Renal cortical epithelial cell (primary cell): ENCODE measurements at places on chromosomes 3 and 15. TPM values are rescaled to one million over a fixed set of nuclear protein-coding genes. Genes with fewer than 3 reads are reported as not detected.

DNA sequence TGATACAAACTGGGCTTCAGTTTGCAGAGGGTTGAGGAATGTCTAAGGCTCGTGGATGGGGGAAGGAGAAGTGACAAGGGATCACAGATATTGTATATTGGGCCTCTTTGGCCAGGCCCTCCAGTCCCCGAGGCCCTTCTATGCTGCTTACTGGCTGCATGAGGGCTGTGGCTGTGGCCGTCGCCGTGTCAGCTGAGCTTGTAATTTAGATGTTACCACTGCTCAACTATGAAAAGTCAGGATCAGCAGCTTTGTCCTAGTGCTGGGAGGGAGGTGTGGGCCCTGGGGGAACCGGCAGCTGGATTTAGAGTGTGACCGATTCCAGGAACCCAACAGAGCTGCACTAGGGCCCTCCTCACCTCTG is 51.6 kb downstream of the CACNA1D start:
- DNase-seq: no peak

GRCh38 chr3:66404197-66404596 is 96.6 kb downstream of the LRIG1 start:
- no peak for DNase-seq

DNA sequence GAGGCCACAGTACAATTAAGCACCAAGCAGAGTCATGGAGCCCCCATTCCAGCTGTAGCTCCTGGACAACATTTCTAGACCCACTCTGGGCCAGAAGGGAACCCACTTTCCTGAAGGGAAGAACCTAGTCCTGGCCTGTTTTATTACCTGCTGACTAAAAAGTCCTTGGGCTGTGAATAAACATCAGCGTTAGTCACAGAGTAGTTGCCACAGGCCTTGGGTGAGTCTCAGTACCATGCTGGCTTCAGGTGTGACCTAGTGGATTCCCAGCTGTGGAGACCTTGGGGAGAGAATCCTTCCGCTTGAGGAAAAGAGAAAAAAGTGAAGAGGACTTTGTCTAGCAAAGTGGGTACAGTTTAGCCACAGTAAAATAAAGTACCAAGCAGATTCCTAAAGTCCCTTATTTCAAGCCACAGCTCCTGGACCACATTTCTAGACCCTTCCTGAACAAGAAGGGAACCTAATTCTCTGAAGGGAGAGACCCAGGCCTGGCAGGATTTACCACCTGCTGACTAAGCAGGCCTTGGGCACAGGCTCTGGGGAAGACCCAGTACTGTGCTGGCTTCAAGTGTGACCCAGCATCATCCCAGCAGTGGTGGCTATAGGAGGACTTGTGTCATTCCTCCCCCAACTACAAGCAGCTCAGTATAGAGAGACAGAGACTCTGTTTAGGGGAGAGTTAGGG is 118.3 kb upstream of the KCNH8 start:
- DNase-seq: no peak

- DNase-seq: peak; percentile 73
Measured at GRCh38 chr3:160395297-160395696, 3.7 kb downstream of the IFT80 start.

GRCh38 chr3:69752241-69752640 is 13.0 kb downstream of the MITF start:
- DNase-seq: no peak

GRCh38 chr3:186782542-186783057 is 777 bp upstream of the EIF4A2 start:
- DNase-seq: peak; percentile 40

GRCh38 chr3:61966200-61966599 is 404.8 kb downstream of the PTPRG start:
- peak; percentile 85 for DNase-seq

UBAP1L gene
- under 0.01 and 1.4 TPM in 2 replicates for total RNA-seq

DAPK2 gene
- total RNA-seq: 0.17 and 0.94 TPM in 2 replicates

IGSF11 gene
- 0.05 TPM in 1 of 2 replicates, not detected in the other for total RNA-seq

PTX3 gene
- 2.5 and 12.5 TPM in 2 replicates for total RNA-seq
